ENCODE measurements at places on chromosomes 13 and 19.

- peak; percentile 56 for DNase-seq
- H3K27ac ChIP-seq = no peak overlapping the region
- H3K4me3 ChIP-seq = peak overlapping the region; percentile 83
- H3K27me3 ChIP-seq = peaks cover 3% of the 10 kb centered on the region
- no peaks in the 10 kb centered on the region for H3K4me1 ChIP-seq
- no peaks in the 10 kb centered on the region for H3K36me3 ChIP-seq
Measured at GRCh38 chr19:36417752-36418286, 625 bp downstream of the ZFP82 start.

GRCh38 chr19:49767381-49767780 is 580 bp downstream of the AP2A1 start:
- peaks cover 4% of the 10 kb centered on the region for H3K4me1 ChIP-seq
- peak; percentile 29 for DNase-seq
- H3K27ac ChIP-seq = no peak overlapping the region
- no peaks in the 10 kb centered on the region for H3K27me3 ChIP-seq
- no peaks in the 10 kb centered on the region for H3K36me3 ChIP-seq

DNA sequence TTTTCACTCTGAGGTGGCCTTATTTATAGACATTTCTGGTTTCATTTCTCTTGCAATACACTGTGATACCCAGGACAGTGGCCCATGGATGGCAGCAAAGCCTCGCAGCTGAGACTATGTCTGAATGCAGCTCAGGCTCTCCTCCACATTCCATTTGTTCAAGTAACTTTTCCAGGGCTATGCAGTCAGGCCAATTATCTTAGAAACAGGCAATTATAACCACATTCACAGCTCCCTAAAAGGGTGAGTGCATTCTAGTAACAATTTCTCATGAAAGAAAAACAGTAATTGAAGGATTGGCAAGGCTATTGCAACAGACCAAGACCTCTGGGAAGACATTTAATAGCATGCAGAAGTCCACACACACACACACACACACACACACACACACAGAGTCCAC is 264.0 kb downstream of the TBC1D4 start:
- H3K27ac ChIP-seq = no peak overlapping the region
- no peaks in the 10 kb centered on the region for H3K4me1 ChIP-seq

DNA sequence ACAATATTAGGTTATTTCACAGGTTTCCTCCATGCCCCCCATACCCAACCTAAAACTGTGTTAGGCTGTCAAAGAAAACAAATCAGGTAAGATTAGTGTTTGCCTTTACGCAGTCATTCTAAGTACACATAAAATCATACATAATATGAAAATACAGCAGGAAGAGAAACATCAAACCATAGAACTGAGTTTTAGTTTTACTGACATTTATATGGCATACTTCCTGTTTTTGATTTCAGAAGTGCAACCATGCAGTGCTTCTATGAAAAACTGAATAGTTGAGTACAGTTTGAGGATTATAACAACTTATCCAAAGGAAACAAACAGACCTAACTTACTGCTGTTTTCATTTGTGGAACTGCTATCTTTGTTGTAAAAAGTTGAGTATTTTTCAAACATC is 91.3 kb downstream of the KCNRG start:
- no peak overlapping the region for H3K27ac ChIP-seq
- H3K4me3 ChIP-seq = no peak overlapping the region
- H3K27me3 ChIP-seq = no peaks in the 10 kb centered on the region
- no peaks in the 10 kb centered on the region for H3K4me1 ChIP-seq
- DNase-seq = no peak
- no peaks in the 10 kb centered on the region for H3K36me3 ChIP-seq

- H3K27me3 ChIP-seq = no peaks in the 10 kb centered on the region
- no peaks in the 10 kb centered on the region for H3K4me1 ChIP-seq
- no peak overlapping the region for H3K4me3 ChIP-seq
Measured at GRCh38 chr19:28606269-28607032, 606.5 kb downstream of the UQCRFS1 start.

DNA sequence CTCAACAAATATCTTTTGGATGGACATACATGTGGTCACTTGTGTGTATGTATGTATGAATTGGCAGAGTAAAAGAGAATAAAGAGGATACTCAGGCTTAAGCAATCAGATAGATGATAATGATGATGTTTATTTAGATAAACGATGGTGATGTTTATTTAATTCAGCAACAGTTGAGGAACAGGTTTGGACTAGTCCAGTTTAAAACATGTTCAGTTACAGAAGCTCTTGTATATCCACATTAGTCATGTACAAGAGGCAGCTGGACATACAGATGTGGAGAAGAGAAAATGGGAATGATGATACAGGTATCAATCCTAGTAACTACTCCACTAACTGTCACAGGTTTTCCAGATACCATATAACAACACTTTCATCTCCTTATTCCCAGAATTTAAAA is 232.1 kb downstream of the DIAPH3 start:
- no peak overlapping the region for H3K27ac ChIP-seq
- no peaks in the 10 kb centered on the region for H3K36me3 ChIP-seq
- no peak for DNase-seq
- H3K4me3 ChIP-seq = no peak overlapping the region
- no peaks in the 10 kb centered on the region for H3K27me3 ChIP-seq
- H3K4me1 ChIP-seq = no peaks in the 10 kb centered on the region

GRCh38 chr19:34482380-34483250 is 1.1 kb downstream of the WTIP start:
- no peaks in the 10 kb centered on the region for H3K27me3 ChIP-seq
- peaks cover 3% of the 10 kb centered on the region for H3K4me1 ChIP-seq
- peak; percentile 52 for DNase-seq
- H3K4me3 ChIP-seq = peak overlapping the region; percentile 69
- peak overlapping the region; percentile 89 for H3K27ac ChIP-seq

GRCh38 chr13:24564881-24565280 is 52.3 kb upstream of the PARP4 start:
- H3K4me3 ChIP-seq = no peak overlapping the region
- no peaks in the 10 kb centered on the region for H3K4me1 ChIP-seq
- DNase-seq = no peak
- no peak overlapping the region for H3K27ac ChIP-seq

- no peak overlapping the region for H3K4me3 ChIP-seq
- H3K27me3 ChIP-seq = no peaks in the 10 kb centered on the region
Measured at GRCh38 chr19:42634409-42635232, 39.9 kb upstream of the CEACAM8 start.

DNA sequence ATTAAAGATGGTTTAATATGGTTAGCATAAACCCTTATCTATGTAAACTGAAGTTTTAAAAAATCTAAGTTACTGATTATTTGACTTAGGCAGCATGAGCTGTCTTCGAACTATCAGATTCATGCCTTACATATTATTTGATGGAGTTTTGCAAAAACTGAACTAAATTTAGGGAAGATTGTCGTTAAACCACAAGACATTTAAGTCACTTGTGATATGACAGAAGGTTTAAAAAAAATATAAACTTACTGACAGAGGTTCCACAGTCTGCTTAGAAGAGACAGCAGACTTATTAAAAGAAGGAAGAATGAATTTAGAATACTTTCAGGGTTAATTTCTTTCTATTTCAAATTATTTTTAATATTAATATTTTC is 110.9 kb upstream of the FRY start:
- H3K27me3 ChIP-seq = no peaks in the 10 kb centered on the region
- no peaks in the 10 kb centered on the region for H3K36me3 ChIP-seq
- no peak overlapping the region for H3K27ac ChIP-seq
- no peak for DNase-seq
- H3K4me3 ChIP-seq = no peak overlapping the region

DNA sequence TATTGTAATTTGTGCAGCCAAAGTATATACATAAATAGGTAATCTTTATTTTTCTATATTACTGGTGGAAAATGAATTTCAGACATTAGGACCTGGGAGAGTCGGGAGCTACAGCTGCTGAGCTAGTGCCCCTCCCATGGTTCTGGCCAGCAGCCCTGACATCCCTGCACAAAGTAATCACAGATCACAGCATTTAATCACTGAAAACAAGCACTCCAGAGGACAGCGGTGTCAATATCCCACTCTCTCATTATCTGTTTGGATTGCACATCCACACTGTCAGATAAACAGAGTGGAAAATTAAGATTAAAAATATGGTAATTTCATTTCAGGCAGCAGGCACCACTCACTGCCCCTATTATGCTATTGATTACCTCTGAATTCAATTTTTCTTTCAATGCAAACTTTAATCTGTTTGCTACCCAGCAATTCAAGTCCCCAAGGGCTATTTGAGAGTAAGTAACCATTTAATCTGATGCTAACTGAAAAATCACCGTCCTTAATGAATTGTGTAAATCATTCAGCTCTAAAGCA is 254.1 kb upstream of the SOX21 start:
- H3K4me1 ChIP-seq = no peaks in the 10 kb centered on the region
- no peak overlapping the region for H3K27ac ChIP-seq
- no peak for DNase-seq
- H3K36me3 ChIP-seq = no peaks in the 10 kb centered on the region
- H3K27me3 ChIP-seq = no peaks in the 10 kb centered on the region

- H3K4me1 ChIP-seq = peaks cover 2% of the 10 kb centered on the region
- H3K36me3 ChIP-seq = peaks cover 2% of the 10 kb centered on the region
- no peak overlapping the region for H3K27ac ChIP-seq
- H3K27me3 ChIP-seq = no peaks in the 10 kb centered on the region
- no peak for DNase-seq
- H3K4me3 ChIP-seq = no peak overlapping the region
Measured at GRCh38 chr19:2330632-2331284, 2.3 kb downstream of the SPPL2B start.

DNA sequence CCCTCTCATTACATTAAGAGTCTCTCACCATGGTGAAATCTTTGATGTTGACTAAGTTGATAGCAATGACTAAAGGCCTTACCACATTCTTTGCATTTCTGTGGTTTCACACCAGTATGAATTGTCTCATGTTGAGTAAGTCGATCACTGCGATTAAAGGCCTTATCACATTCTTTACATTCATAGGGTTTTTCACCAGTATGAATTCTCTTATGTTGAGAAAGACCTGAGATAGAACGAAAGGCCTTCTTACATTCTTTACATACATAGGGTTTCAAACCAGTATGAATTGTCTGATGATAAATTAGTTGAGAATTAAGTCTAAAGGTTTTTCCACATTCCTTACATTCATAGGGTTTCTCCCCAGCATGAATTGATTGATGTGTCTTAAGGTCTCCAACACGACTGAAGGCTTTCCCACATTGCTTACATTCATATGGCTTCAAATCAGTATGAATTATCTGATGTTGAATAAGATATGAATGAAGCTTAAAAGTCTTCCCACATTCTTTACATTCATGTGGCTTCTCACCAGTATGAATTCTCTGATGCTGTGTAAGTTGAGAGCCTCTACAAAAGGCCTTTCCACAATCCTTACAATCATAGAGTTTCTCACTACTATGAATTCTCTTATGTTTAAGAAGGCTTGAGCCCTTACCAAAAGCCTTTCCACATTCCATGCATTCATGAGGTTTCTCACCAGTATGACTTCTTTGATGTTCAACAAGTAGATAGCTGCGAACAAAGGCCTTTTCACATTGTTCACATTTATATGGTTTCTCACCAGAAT is 45.6 kb downstream of the ZNF283 start:
- H3K4me3 ChIP-seq = no peak overlapping the region
- H3K27ac ChIP-seq = no peak overlapping the region
- DNase-seq = peak; percentile 55
- no peaks in the 10 kb centered on the region for H3K27me3 ChIP-seq

DNA sequence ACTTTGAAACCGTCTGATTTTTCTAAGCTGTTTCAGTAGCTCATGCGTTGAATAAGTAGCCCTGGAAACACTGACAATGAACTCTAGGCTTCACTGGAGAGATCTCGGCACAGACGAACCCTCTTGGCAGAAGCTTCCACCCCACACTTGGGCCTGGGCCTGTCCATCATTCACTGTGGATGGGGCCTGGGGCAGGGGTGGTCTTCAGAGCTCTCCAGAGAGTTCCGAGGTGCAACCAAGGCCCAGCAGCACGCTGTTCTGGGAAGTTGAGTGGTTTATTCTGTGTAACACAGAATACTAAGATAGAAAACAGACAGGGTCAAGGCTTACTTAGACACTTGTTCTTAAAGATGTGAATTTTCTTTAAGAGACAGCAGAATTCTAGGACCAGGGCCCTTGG is 21.9 kb downstream of the NAXD start:
- H3K4me3 ChIP-seq = no peak overlapping the region
- no peak overlapping the region for H3K27ac ChIP-seq
- peaks cover 16% of the 10 kb centered on the region for H3K36me3 ChIP-seq
- no peak for DNase-seq
- H3K4me1 ChIP-seq = peaks cover 2% of the 10 kb centered on the region
- no peaks in the 10 kb centered on the region for H3K27me3 ChIP-seq

- DNase-seq = no peak
- no peaks in the 10 kb centered on the region for H3K36me3 ChIP-seq
Measured at GRCh38 chr13:21748166-21748565, 77.3 kb downstream of the FGF9 start.

DNA sequence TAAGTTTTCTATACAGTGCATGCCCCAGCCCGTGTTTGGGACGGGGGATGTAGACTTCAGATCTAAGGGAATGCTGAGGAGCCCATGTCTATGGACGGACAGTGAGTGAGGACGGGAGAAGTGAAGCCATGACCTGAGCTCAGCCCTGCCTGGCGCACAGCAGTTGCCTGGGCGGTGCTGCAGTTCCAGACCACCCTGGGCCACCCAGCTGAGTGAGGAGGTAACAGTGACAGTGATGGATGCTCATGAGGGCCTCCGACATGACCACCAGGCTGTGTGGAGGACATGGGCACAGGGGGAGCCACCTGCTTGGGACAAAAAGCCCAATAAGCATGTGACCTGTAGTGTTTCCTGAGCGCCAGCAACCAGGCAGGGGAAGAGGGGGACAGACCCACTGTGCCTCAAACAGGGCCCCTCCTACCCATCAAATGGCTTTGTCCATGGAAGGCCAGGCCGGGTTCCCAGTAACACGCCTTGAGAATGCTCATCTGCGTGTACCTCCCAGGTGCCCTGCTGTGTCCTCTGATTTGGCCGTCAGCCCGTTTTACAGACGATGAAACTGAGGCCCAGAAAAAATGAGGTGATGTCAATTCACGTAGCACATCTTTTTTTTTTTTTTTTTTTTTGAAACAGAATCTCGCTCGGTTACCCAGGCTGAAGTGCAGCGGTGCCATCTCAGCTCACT is 22.6 kb downstream of the NOSIP start:
- H3K36me3 ChIP-seq = peaks cover 11% of the 10 kb centered on the region
- H3K4me3 ChIP-seq = no peak overlapping the region
- H3K27ac ChIP-seq = no peak overlapping the region
- H3K4me1 ChIP-seq = no peaks in the 10 kb centered on the region
- DNase-seq = no peak

DNA sequence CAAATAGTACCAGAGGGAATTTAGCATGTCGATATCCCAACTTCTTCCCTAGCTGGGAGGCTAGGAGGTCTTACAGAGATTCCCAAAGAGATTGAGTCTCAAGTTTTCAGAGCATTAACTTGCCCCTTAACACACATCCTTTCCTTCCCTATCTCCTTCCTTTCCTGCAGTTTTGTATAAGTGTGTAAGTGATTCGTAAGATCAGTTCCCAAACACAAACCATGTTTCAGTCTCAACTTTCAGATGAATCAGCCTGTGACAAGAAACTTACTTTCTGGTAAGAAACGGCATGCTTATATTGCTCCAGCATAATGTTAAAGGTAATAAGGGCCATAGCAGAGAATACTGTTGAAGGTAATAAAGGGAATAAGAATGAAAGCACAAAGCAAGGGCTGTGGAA is 472.2 kb downstream of the LIG4 start:
- DNase-seq = no peak
- H3K27me3 ChIP-seq = no peaks in the 10 kb centered on the region
- H3K4me1 ChIP-seq = peaks cover 8% of the 10 kb centered on the region

- DNase-seq = peak; percentile 68
- H3K4me1 ChIP-seq = no peaks in the 10 kb centered on the region
- H3K4me3 ChIP-seq = no peak overlapping the region
- H3K36me3 ChIP-seq = no peaks in the 10 kb centered on the region
- H3K27ac ChIP-seq = no peak overlapping the region
Measured at GRCh38 chr19:584240-585001, 5.3 kb upstream of the HCN2 start.
